ENCODE measurements at places on chromosomes 11 and 22.

- DNase-seq, result no peak
These were observed 3.6 kb downstream of the SHISAL1 start for GRCh38 chr22:44309137-44309536.

- DNase-seq, result no peak
These were observed 78.2 kb downstream of the PPFIBP2 start for GRCh38 chr11:7591987-7592386.

- DNase-seq, result no peak
These were observed 1.8 kb upstream of the PKNOX2 start for GRCh38 chr11:125162743-125163142.

DNA sequence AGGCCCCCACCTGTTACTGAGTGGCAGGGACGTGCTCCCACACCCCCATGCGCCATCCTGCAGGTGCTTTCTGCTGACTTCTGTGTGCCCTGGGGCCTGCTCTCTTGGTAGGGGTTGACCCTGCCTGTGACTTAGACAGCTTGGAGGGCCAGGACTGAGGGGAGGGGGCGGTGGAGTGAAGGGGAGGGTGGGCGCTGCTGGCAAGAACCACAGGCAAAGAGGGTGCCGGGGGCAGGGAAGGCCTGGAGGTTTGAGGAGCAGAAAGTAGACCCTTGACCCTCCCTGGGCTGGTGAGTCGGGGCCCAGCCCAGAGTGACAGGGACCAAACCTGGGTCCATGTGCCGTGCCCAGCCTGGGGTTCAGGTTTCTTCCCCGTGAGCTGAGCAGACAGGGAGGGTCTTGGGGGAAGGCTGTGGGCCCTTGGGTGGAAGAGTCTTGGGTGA is 17.8 kb downstream of the KCNQ1 start:
- no peak for DNase-seq

DNA sequence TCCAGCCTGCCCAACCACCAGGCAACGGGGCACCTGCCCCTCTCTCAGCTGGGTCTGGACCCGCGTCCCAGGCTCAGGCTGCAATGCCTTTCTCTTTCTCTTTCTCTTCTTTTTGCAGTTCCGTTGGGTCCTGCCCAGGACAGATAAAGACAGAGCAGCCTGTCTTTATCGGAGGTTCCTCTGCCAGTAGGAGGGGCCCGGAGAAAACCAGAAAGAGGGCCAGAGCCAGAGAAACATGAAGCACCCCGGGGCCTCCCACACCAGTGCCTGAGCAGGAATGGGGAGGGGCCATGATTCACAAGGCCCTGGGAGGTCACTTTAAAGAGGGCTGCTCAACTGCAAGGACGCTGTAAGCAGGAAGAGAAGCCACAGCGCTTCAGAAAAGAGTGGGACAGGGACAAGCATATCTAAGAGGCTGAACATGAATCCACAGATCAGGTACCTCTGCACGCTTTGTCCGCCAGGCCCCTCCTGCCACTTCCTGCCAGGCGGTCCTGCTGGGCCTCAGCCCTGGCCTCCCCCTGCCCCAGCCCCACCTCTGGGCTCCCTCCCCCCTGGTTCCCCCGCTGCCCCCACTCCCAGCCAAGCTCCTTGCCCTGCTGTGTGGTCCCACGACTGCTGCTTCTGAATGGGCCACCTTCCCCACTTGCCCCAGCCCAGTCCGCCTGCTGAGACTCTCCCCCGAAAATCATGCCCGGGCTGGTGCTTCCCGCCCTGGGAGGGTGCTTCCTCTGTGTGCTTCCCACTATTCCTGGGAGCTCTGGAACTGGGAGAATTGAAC is at the start of gene APOBEC3C:
TSS of gene APOBEC3C (plus strand) at position 316 of the 781 bp plus-strand sequence. CDS start at position 422, 106 bp downstream.
- DNase-seq, result no peak

DNA sequence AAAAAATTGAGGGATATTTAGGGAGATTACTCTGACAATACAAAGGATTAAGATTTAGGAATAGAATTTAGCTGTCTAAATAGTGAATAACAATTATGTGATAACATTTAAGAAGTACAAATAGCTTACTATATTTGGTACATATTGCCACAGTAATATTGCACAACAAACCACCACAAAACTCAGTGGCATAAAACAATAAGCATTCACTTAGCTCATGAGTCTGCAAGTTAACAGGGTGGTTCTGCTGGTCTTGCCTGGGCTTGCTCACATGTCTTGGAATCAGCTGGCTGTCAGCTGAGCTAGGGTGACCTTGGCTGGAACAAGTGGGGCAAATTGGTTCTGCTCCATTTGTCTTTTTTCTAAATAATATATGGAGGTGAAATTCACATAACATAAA is 115.1 kb downstream of the DCDC1 start:
- no peak for DNase-seq

DNA sequence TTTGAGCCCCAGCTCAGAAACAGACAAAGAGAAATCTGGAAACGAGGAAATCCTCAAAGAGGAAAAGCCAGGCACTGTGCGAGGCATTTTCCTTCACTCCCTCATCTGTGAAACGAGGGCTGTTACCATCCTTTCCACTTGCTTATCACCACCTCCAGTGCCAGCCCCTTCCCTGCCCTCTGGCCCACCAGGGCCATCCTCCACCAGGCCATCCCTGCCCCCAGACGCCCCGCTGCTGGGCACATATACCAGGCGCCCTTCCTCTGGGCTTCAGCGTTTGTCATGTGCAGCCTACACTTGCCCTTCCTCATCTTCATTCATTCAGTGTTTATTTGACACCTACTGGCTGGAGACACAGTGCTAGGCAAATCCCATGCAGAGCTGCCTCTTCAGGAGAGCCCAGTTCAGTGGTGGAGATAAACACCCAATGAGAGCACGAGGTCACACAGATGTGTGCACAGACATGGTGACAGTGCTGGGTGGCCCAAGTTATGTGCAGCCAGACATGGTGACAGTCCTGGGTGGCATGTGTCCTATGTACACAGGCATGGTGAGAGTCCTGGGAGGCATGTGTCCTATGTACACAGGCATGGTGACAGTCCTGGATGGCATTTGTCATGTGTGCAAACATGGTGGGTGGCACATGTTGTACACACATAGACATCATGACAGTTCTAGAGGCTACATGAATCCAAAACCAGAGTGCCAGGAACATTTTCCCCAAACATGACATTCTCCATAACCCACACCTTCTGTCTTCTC is 9.7 kb downstream of the SPTBN2 start:
- no peak for DNase-seq

Measured in activated gamma-delta T cell (primary cell).